ENCODE measurements at places on chromosomes 3 and 15. TPM values are rescaled to one million over a fixed set of nuclear protein-coding genes. Genes with fewer than 3 reads are reported as not detected.

ADAM10 gene
- 96.8 TPM for total RNA-seq

CYP11A1 gene
- not detected for total RNA-seq

- DNase-seq = no peak
- no peaks in the 10 kb centered on the region for H3K27me3 ChIP-seq
- no peaks in the 10 kb centered on the region for H3K4me1 ChIP-seq
- no peak overlapping the region for H3K4me3 ChIP-seq
Observed at GRCh38 chr3:151940481-151940880, 67.0 kb downstream of the SUCNR1 start.

- H3K27me3 ChIP-seq = no peaks in the 10 kb centered on the region
- peaks cover 10% of the 10 kb centered on the region for H3K36me3 ChIP-seq
- H3K4me3 ChIP-seq = no peak overlapping the region
- H3K4me1 ChIP-seq = peaks cover 20% of the 10 kb centered on the region
- no peak for DNase-seq
Observed at GRCh38 chr15:40468898-40469331, 1.9 kb upstream of the CHST14 start.

GRCh38 chr3:64084640-64085039 lies 61.3 kb upstream of the PSMD6 start:
- no peaks in the 10 kb centered on the region for H3K36me3 ChIP-seq
- H3K27me3 ChIP-seq = no peaks in the 10 kb centered on the region
- peak; percentile 84 for DNase-seq
- H3K4me3 ChIP-seq = no peak overlapping the region

- H3K36me3 ChIP-seq = peaks cover 18% of the 10 kb centered on the region
- DNase-seq = peak; percentile 71
- H3K4me1 ChIP-seq = peaks cover 31% of the 10 kb centered on the region
- H3K27me3 ChIP-seq = no peaks in the 10 kb centered on the region
- H3K27ac ChIP-seq = peak overlapping the region; percentile 60
Observed at GRCh38 chr3:149621218-149622005, 36.4 kb downstream of the WWTR1 start.

Measured in PC-3 (cell line).